ENCODE measurements at places on chromosomes 16 and 17.

DNA sequence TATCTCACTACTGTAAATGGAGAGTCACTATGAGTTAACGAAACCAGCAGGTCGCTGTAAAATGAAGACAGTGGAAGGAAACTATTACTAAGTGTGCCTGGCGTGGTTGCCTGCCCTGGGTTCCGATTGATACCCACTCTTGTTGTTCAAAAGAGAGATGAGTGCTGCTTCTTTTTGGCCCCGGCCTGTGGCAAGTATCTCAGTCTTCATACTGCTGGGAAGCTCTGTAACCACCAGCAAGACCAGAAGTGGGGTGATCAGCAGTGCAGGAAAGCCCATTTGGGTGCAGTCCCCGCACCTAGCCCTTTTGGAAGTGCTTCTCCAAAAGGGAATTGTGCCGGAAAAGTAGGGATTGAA lies 104.5 kb downstream of the SNX29 start:
- DNase-seq: peak; percentile 47

GRCh38 chr17:40402668-40403067 lies 15.0 kb downstream of the TOP2A start:
- no peak for DNase-seq

DNA sequence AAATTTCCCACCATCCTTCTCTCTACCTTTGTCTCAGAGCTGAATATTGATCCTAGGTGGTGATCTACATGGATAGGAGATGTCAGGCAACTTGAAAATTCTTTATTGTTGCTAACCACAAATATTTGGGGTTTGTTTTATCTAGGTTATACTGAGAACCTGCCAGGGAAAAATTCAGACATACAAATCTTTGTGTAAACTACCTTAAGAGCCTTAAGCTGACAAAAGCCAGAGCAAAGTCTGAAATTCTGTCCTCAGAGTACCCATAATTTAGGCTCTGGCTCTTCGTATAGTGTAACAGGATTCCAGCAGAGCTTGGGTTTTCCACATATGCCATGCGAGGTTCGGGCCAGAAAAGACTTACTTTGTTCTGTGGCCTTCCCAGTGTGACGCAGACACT lies 406.7 kb upstream of the MAF start:
- DNase-seq: no peak

DNA sequence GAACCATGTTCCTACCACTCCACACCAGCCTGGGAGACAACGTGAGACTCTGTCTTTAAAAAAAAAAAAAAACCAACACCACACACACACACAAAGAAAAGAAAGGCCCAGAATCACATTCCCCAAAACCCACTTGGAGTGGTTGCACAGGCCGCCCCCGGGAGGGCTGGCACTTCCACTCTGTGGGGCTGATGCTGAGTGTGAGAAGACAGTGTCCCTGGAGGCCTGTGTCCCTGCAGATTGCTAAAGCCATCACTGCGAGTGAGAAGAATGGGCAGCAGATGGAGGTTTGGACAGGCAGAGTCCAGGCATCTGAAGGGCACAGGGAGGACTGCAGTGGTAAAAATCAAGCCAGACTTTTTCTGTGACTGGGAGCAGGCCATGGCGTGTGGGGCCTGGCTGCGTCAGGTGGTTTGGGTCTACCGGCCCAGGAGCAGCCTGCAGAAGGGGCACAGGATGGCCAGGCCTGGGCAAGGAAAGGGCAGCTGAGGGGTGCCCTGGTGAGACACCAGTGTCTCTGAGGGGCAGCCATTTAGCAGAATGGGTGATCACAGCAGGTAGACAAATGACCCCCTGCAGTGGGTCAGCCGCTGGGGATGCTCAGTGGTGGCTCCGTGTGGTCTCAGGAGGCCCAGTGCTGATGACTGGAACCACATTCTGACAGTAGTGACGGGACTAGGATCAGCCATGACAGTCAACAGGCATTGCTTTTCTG lies 13.1 kb downstream of the CTRB2 start:
- no peak for DNase-seq

DNA sequence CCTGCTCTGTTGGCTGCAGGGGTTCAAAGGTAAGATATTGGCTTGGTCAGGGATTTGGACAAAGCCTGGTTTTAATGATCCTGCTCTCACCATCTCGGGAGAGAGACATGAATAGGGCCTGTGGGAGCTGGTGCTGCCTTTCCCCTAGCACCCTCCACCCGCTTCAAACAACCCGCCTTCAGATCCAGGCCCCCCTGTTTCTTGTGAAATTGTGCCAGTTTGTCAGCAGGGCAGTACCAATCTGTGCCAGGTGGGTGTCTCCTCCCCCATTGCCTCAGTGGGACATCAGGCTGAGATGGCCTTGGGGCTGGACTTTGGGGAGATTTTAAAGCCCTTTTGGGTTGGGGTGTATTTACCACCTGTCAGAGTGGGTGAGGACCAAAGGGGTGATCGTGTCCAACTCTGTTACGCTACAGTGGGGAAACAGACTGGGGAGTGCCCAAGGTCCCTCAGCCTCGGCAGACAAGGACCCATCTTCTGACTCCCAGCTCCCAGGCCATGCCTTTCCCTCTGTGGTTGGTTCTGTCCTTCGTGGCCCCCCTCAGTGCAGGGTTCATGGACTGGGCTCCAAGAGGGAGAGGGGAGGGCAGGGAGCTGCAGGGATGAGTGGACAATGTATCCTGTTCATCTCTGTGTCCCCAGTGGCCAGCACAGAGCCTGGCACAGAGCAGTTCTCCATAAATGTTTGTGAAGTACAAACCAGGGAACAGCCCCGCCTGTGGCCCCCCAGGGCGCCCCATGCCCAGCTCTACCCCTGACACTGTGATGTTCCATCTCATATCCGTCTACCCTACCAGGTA lies 3.3 kb downstream of the ARHGAP23 start:
- no peak for DNase-seq

GRCh38 chr16:58027916-58028455 lies 2.4 kb downstream of the MMP15 start:
- DNase-seq: no peak

DNA sequence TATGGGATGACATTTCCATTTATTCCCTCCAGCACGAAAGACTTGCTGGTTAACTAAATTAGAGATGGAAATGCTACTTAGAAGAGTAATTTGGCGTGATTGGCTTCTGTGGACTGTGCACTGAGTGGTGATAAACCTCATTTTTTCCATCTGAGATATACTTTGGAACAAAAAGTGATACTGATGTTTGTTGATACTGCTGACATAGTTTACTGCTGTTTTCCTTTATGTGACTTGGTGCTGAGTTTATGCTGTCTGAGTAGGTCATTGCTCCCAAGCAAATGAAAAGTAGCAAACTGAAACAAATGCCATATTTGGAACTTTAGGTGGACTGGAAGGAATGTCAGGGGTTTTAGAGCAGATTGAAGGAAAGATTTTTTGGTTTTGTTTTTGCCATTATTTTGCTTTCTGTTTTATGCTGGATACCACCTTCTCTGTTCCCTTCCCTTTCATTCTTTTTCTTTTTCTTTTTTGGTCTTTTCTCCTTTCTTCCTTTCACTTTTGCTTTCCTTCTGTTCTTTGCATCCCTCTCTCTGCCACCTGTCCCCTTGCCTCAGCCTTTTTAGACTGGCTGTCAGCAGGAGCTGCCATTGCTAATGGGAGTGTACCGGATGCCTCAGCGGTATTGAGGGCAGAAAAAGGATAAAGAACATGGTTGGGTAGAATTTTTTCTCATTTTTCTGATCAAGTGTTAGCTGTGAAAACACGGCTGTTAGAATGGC lies 41.8 kb downstream of the NUP93 start:
- no peak for DNase-seq

- no peak for DNase-seq
Observed at GRCh38 chr17:42675965-42676423, 800 bp downstream of the PLEKHH3 start.

- no peak for DNase-seq
Observed at GRCh38 chr17:7355573-7355972, 617 bp downstream of the TMEM95 start.

DNA sequence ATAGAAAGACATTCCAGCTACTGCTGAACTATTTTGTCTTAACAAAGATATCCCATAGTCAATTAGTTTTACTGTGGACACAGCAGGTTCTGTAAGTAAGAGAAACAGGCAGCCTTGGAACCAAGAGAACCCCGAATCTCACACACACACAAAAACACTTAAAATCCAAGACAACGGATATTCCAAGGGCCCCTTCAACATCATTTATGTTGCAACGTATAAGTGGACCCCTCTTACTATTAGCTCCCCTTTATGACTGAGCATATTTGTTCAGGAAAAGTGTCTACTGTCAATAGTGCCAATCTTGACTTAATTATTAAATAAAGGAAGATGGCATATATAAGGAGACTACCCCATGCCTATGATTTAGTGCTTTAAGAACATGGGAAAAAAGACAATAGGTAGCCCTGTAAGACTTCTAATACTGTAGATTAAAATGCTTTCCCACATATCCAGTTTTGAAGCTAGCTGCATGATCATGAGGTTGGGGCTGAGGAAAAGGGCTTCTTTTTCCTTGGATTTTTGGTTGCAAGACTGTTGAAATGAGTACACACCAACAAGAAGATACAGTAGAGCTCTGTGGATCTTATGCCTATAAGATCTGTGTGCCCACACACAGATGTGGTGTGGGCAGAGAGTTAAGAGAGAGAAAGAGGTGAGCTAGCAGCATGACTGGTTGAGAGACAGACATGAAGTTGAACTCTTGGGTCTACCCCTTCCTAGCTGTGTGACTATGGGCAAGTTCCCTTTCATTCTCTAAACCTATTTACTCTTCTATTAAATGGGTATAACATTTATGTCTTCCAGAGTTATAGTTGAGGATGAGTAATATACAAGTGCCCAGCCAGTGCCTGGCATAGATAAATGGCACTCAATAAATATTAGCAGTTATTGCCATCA lies 3.0 kb downstream of the MMD start:
- no peak for DNase-seq

GRCh38 chr16:85987750-85988078 lies 88.8 kb downstream of the IRF8 start:
- no peak for DNase-seq

- DNase-seq: no peak
Observed at GRCh38 chr17:49612726-49613125, 37.1 kb downstream of the NXPH3 start.

DNA sequence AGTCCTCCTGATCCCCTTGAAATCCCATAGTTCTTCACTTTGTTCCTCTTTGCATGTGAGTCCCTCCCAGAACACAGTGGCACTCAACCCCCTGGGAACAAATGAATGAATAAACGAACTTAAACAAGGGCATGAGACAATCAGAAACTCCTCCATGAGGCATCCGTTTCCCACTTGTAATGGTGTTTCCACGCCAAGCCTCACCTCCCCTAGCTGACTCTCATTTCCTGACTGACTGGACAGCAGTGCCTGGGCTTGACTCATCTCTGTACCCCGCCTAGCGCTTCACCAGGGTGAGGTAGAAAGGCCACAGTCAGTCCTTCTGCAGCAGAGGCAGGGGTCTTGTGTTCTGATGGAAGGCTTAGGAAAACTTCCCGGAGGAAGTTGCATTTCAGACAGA lies 14.2 kb downstream of the KIF1C start:
- DNase-seq: no peak

- DNase-seq: no peak
Observed at GRCh38 chr17:59641799-59642484, 22.2 kb downstream of the CLTC start.

DNA sequence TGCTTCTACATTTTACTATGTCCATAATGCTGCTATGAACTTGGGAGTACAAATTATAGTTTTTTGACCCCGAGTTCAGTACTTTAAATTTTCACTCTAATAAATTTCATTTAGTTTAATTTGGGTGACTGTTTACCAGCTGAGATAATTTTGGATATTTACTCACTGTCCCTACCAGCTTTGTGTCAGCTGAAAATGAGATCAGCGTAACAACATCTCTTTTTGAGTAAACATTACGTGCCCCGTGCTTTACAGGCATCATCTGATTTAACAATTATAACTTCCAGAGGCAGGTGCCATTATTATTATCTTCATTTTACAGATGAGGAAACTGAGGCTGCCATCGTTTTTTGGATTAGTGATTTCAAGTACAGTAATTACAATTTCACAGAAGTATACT lies 15.0 kb downstream of the GFOD2 start:
- DNase-seq: no peak

GRCh38 chr16:67632415-67633172 lies 12.3 kb upstream of the CARMIL2 start:
- DNase-seq: no peak

GRCh38 chr17:40474419-40475002 lies 26.9 kb downstream of the TNS4 start:
- no peak for DNase-seq

DNA sequence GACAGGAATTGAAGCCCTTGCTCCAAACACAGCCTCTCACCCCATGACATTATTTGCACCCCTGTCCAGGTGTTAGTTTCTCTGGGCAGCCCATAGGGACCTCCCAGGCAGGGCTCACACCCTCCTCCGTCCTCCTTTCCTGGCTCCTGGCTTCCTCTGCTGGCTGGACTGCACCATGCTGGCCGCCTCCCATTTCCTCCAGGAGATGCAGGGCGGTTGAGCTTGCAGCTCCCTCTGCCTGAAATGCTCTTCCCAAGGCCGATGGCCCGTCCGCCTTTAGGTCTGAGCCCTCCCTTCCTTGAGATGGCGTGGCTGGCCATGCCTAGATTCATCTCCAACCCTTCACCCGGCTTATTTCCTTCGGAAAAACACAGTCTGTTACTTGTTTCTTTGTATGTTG lies 334.8 kb downstream of the SNX29 start:
- no peak for DNase-seq

GRCh38 chr16:83581994-83582747 lies 225.6 kb upstream of the HSBP1 start:
- no peak for DNase-seq

DNA sequence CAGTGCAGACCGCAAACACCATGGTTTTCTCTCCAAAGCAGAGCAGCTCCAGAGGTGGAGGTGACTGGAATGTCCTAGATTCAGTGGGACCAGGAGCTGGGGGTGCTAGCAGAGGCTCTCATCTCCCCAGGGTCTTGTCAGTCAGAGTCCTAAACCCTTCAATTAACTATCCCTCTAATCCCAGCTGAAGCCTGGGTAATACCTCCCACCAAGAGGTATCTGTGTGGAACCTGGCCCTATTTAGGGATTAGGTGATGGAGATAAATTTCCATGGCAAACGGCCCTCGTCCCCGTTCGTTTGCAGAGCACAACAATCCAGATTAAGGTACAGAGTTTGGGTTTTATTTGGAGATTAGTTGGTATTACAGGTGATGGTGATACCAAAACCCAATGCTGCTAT lies 1.8 kb downstream of the SEBOX start:
- DNase-seq: no peak

GRCh38 chr16:78435260-78435659 lies 335.8 kb downstream of the WWOX start:
- no peak for DNase-seq

DNA sequence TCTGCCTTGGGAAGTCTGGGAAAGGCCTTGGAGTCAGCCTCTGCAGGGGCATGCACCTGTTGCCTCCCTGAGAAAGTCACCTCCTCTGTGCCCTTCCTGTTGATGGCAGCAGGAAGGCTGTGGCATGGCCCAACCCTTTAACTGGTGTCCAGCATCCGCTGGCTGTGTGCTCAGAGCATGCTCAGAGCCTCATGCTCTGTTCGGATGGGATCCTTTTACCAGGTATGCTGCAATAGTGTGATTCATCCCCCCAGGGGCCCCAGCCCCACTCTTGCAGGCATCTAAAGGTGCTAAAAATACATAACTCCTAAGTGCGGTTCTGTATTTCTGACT lies 24.9 kb downstream of the KLHL36 start:
- DNase-seq: no peak

- DNase-seq: no peak
Observed at GRCh38 chr17:80604009-80604669, 59.5 kb downstream of the RPTOR start.

GRCh38 chr17:57461082-57461481 lies 204.8 kb downstream of the MSI2 start:
- DNase-seq: no peak

- no peak for DNase-seq
Observed at GRCh38 chr17:77833769-77834168, 124.7 kb upstream of the TNRC6C start.
